ENCODE measurements at places on chromosomes 6 and 20. TPM values are rescaled to one million over a fixed set of nuclear protein-coding genes. Genes with fewer than 3 reads are reported as not detected.

Gene POM121L2
- not detected for total RNA-seq

Gene VSX1
- total RNA-seq, result not detected

Gene EPHA7
- 3.6 TPM for total RNA-seq

DNA sequence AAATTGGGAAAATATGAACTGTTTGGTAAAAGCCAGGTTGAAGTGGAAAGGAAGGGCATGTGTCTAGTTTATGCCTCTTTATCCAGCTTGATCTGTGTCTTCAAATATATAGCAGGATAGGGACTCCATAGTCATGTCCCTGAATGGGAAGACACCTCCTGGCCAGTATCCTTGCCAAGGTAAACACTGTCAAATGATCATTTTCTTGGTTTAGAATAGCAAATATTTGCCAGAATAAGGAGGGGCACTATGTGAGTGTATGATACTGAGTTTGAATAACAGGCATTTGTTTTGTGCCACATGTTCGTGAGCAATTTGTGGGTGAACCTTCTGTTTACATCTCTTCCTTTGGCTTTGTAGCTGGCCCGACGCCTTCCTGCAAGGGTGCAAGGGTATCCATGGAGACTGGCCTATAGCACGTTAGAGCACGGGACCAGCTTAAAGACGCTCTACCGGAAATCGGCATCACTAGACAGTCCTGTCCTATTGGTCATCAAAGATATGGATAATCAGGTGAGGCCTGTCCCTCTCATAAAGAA is 34.2 kb upstream of the HINT3 start:
- DNase-seq, result no peak

GRCh38 chr6:155400654-155400965 is 55.0 kb downstream of the NOX3 start:
- DNase-seq, result no peak

DNA sequence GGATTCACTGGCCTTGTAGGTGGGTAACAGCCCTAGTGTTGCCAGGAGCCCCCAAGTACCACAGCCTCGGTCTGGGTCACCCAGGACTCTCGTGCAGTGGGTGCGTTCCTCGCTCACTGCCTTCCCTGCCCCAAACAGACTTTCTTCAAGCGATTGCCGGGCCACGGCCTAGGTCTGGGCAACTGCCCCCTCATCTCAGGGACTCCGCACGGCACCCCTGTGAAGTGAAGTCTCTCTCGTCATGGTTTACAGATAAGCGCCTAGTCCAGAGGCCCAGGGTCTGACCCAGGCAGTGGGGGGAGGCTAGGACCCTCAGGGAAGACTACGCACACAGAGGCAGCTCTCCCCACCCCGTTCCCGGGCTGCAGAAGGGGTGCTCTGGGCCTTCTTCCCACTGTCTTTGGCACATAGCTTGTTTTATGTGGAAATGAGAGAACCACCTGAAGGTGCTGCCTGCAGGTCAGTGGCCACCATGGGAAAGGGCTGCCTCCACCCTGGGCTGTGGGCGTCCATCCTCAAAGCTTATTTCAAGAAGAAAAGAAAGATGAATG is 220.8 kb downstream of the ERMARD start:
- peak; percentile 4 for DNase-seq

DNA sequence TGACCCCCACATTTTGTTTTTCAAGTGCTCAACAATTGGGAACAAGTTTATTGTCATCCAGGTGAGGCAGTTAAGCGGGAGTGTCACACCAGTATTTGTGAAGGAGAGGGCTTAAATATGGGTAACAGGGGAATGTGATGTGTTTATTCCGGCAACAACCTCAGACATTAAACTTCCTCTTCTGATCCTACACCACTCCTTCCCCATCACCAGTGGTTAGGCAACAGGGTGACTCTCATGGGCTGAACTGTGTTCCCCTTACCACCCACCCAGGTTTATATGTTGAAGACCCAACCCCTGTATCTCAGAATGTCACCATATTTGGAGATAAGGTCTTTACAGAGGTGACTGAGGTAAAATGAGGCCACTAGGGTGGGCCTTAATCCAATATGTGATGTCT is 52.1 kb upstream of the RNF182 start:
- DNase-seq, result no peak

DNA sequence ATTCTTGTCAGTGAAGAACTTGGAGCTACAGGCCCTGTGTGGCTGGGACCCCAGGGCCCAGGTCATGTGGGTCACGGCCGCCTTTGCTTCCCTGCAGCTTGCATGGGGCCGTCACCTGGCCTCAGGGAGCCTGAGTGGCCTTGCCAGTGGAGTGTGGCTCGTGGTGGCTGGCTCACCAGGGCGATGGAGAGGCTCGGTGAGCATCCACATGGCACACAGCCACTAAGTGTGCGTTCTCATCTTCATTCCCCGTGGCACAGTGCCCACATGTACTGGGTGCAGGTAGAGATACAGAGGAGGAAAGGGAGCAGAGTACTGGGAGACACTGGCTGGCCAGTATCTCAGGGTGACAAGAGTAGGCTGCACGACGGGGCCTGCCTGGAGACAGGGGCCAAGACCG is 21.5 kb downstream of the MANBAL start:
- DNase-seq, result no peak

- DNase-seq, result no peak
Observed at GRCh38 chr6:63014290-63014689, 197.0 kb upstream of the FKBP1C start.

GRCh38 chr20:49283703-49284625 is 6.1 kb upstream of the ZNFX1 start:
- no peak for DNase-seq

Data from glutamatergic neuron (in vitro differentiated cells).